ENCODE measurements at places on chromosomes 16 and 17.

- no peak for DNase-seq
Measured at GRCh38 chr16:73011926-73012325, 36.0 kb downstream of the ZFHX3 start.

- no peak for DNase-seq
Measured at GRCh38 chr16:70574595-70575271, 51.1 kb downstream of the SF3B3 start.

GRCh38 chr17:45852535-45853297 lies 8.0 kb downstream of the SPPL2C start:
- peak; percentile 41 for DNase-seq

DNA sequence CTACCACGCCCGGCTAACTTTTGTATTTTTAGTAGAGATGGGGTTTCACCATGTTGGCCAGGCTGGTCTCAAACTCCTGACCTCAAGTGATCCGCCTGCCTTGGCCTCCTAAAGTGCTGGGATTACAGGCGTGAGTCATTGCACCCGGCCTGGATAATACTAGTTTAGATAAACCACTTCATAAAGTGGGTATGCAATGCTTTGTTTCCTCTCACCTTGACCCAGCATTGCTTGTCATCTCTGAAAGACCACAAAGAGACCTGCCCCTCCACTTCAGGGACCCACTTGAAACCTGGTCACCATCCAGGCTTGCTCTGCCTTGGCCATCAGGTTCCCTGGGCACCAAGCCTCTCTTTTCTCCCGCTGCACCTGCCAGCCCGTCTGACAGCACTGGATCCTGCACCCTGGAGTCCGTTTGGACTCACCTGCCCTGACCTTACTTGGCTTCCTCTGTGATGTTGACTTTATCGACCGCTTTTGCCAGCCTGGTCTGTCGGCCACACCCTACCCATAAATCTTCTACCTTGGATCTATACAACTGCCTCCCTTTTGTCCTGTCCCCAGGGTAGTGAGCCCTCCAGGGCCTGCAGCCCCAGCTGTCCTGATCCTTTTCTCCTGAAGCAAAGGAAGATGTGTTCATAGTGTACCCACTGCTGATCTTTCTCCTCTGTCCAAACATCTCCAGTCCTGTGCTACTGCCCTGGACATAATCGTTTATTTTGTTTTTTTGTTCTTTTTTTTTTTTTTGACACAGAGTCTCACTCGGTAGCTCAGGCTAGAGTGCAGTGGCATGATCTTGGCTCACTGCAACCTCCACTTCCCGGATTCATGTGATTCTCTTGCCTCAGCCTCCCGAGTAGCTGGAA lies 12.7 kb upstream of the ZG16 start:
- DNase-seq: no peak

GRCh38 chr17:378068-378467 lies 25.5 kb upstream of the RPH3AL start:
- DNase-seq: no peak

DNA sequence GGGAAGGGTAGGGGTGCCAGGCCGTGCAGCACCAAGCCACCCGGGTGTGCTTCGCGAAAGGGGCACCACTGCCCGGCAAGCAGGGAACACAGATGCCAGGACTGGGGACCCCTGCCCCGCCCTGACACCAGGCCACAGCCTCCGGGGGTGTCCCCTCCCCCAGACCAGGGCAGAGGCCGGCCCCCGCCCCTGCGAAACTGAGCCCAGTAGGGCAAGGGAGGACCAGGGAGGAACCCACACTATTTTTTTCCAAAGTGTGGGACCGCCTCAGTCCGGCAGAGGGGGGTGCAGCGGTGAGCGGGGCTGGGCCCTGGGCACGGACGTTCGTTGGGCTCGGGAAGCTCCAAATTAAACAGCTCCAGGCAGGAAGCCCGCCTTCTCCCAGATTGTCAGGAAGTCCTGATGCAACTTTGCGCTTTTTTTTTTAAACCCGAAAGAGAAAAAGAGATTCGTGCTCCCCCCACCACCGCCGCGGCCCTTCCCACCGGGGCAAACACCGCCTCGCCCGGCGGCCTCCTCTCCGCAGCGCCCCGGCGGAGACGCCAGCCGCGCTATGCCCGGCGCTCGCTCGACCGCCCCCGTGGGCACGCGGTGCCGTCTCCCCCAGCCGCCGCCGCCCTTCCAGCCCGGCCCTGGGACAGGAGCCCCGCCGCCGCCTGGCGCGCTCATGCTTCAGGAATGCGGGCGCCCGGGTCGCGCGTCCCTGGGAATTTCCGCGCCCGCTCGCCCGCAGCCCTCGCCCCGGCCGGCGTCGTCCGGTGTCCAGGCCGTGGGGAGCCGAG lies 755 bp downstream of the PIEZO1 start:
- peak; percentile 49 for DNase-seq

- peak; percentile 69 for DNase-seq
Measured at GRCh38 chr16:28538733-28539596, at the start of gene NUPR1. NUPR1 (minus strand) TSS chr16:28538974; CDS start chr16:28538907, 67 bp downstream.

- DNase-seq: no peak
Measured at GRCh38 chr16:83059237-83059636, 432.5 kb downstream of the CDH13 start.

DNA sequence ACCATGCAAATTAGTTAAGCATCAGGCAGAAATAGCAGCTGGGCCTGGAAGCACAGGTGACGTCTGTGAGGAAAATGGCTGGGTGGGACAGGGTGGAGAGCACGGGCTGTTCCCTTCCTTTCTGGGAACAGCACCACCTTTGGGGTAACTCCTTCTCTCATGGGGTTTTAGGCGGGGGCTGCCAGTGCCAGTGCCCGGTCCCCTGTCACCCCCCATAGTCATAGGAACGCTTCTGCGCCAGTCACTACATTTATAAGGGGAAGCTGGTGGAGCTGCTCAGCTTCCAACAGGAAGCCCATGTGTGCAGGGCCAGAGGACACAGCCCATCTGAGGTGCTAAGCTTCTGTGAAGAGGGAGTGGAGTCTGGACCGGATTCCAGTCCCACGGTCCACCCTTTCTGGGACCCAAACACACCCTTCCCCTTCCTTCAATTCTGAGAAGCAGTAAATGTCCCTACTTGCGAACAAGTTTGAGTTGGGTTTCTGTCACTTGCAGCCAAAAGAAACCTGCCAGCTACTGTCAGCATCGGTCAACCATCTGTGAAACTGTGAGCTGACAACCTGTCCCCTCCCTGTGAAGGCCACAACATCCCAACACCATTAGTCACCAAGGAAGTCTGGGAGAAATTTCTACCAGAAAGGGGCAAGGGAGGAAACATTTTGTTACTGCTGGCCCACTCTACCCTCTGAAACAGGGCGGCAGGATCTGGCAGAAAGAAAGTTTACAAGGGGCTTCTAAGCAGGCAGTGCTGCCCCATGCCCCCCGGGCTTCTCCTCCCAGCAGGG lies 86.0 kb upstream of the AMZ2 start:
- DNase-seq: no peak

GRCh38 chr16:75256696-75257343 lies 5.4 kb upstream of the BCAR1 start:
- no peak for DNase-seq

DNA sequence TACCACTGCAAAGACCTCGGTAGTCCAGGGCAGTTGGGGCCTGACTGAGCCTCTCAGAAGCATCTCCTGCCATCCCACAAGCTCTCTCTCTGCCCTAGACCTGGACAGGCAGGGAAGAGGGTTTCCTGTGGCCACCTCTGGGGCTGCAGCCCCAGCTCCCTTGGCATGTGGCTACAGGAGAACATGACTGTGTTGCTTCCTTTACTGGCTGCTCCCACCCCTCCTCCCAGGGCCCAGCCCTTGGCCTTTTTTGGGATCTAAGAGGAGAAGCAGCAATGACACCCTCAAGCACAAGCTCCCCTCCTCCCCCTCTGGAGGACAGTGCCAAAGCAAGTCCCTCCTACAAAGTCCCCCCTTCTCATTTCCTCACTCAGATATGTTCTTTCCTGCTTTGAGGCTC lies 5.6 kb downstream of the MRPL27 start:
- no peak for DNase-seq

DNA sequence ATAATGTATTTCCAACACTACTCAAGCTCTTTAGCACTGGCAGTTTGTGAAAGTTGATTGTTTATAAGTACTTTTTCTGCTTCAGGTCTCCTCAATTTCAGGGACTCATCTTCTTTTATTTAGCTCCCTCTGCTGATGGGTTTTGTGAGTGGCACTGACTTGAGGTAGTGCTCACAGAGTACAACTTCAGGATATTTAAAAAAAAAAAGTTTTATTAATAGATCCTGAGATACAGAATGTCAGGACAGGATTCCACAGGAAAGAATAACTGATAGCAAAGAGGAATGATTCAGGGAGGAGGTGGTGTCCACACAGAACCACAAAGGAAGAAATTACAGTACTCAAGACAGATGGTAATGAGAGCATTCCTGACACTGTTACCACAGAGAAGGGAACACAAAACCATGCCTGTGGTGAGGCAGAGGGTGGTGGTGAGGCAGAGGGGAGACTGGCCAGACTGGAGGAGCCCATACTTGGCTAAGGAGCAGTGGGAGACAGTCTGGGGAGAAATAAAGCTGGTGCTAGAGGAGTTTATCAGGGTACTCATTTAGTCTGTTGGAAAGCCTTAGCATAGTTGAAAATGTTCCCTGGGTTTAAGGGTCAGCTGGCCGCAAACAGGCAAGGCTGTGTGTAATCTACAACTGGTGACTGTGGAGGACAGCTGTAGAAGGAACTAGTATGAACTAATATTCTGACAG lies 63.7 kb downstream of the SPAG9 start:
- DNase-seq: peak; percentile 21

- DNase-seq: no peak
Measured at GRCh38 chr17:74212209-74212912, 1.0 kb upstream of the TTYH2 start.

DNA sequence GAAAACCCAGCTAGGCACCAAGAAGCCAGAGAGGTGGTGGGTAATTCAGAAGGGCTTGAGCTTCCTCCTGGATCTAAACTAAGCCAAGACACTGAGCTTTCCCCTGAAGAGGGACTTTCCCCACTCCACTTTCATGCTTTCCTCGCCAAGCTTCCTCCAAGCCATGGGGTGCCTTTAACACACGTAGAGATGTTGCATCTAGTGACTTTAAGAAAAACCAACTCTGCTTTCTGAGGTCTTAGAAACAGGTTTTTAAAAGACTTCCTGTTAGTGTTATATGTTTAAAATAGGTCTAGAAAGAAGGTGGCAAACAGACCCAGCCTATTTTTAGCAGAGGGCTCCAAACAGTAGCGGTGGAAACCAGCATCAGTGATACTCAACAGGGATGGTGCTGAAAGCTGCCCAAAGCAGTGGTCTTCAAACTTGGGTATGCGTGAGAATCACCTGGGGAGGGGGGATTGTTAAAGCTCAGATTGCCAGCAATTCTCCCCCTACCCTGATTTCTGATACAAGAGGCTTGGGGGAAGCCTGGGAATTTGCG lies 585.6 kb downstream of the CDH13 start:
- DNase-seq: no peak

GRCh38 chr16:86303787-86304678 lies 206.3 kb upstream of the FOXF1 start:
- no peak for DNase-seq

DNA sequence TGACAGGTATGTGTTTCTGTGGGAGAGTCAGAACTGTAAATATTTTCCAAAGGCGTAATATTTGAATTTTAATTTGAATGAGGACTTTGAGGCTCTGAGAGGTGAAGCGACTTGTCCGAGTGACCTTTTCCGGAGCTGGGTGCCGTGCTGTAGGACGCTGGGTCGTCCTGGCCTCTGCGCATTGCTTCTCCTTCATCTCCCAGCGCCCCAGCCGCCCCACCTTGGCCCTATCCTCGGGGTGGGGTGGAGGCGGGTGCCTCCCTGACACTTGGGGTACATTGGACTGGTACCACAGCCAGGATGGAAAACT lies 147.8 kb downstream of the SPECC1 start:
- no peak for DNase-seq

DNA sequence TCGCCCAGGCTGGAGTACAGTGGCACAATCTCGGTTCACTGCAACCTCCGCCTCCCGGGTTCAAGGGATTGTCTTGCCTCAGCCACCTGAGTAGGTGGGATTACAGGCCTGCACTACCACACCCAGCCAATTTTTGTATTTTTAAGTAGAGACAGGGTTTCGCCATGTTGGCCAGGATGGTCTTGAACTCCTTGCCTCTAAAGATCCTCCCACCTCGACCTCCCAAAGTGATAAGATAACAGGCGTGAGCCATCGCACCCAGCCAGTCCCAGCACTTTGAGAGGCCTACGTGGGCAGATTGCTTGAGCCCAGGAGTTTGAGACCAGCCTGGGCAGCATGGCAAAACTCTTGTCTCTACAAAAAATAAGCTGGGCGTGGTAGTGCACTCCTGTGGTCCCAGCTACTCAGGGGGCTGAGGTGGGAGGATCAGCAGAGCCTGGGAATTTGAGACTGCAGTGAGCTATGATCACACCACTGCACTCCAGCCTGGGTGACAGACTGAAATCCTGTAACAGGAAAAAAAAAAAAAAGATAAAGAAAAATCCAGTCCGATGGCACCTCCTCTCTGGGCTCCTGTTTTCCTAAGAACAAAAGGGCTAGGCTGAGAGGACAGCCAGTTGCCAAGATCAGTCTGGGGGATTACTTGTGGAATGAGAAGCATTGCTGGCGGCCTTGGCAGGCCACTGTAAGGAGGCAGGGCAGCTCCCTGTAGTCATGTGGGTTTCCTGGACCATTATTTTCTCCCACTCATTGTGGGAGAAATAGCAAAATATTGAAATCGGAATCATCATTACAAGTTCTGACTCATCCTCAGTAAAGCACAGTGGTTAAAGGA lies 3.0 kb upstream of the PIPOX start:
- no peak for DNase-seq

GRCh38 chr16:65406933-65407332 lies 285.1 kb upstream of the CDH11 start:
- no peak for DNase-seq

DNA sequence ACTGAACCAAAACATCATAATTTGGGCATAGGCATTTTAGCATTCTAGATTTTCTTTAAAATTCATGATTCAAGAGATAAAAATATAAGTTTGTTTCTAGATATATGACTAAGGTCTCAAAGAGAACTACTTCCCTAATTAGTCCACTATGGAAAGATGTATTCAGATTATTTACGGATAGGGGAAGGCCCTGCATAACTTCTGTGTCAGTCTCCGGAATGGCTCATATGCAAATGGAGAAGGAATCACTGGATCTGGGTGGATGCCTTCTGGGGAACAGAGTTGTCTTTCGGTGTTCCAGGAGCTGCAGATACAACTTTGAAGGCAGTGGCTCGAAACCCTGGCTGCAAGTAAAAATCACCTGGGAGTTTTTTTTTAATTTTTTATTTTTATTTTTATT lies 17.1 kb upstream of the WFIKKN2 start:
- no peak for DNase-seq

- DNase-seq: no peak
Measured at GRCh38 chr17:38653679-38654078, 21.1 kb downstream of the EPOP start.

- no peak for DNase-seq
Measured at GRCh38 chr16:64449506-64449905, 672.4 kb downstream of the CDH11 start.

DNA sequence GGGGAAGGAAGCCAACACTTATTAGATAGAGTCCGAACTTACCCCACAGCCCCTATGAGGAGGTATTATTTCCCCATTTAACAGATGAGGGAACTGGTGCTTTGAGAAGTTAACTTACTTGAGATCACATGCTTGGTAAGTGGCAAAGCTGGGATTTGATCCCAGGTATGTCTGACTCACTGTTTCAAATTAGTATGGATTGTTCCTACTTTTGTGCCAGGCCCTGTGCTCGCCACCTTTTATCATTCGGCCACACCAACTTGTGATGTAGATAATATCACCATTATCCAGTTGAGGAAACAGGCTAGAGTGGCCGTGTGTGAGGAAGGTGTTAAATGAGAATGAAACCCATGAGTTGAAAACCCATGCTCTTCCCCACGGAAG lies 10.7 kb downstream of the HIRIP3 start:
- DNase-seq: no peak
